ENCODE measurements at places on chromosomes 3 and 15.

GRCh38 chr3:27610800-27611525 lies 111.2 kb downstream of the EOMES start:
- DNase-seq = no peak

GRCh38 chr3:40068636-40069035 lies 240.9 kb upstream of the EIF1B start:
- DNase-seq = no peak

DNA sequence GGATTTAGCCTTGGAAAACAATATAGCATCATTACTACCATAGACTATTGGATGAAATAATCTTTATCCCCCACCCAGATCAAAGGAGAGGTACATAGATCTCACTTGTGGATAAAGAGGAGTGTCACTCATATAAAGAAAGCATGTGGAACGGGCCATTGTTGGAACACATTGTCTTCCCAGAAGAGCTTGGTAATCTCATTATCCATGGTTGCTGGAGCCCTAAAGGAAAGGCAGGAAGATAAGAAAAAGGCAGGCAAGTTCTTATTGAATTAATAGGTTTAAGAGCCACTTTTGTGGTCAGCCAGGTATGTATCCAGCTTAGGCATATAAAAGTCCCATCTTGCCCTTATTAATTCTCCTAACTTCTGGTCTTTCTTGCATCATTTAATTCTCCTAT lies 659.1 kb downstream of the GRM7 start:
- no peak for DNase-seq

DNA sequence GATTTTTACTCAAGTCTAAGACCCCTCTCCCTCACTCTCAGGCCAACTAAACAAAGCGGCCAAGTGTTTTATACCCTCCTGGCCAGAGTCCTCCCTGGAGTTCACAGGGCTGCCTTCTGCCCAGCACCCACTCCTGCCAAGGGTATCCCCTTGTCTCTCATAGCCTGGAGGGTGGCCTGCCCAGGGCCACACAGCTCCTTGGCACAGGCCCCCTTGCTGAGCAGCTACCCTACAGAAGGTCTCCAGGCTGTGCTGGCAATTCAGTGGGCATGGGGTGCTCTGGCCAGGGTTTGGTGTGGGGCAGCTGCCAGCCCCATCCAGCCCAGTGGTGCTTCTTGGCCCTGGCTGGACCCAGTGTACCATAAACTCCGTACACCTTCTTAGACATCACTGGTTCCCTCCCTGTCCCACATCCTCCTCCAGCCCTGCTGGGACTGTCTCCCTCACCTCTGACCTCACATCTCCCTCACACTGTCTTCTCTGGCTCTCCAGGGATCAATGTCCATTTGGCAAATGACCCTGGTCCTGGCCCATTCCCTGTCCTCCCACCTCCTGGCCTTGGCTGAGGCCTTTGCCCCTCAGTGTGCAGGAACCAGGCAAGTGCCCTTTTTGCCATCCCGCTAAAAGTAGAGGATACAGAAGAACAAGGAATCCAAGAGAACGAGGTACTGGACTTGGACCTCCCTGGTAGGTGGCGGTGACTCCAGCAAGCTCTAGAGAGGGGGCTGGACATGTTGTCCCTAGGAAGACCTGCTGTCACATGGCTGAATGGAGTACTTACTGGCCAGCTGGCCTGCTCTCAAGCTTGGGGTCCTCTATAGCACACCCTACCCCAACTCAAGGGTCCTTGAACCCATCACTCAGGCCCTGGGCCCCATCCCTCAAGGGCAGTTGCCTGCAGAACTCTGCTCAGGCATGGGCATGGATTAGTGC lies 50.0 kb upstream of the TRPM1 start:
- no peak for DNase-seq

GRCh38 chr3:143612541-143612940 lies 235.7 kb downstream of the SLC9A9 start:
- DNase-seq = no peak

DNA sequence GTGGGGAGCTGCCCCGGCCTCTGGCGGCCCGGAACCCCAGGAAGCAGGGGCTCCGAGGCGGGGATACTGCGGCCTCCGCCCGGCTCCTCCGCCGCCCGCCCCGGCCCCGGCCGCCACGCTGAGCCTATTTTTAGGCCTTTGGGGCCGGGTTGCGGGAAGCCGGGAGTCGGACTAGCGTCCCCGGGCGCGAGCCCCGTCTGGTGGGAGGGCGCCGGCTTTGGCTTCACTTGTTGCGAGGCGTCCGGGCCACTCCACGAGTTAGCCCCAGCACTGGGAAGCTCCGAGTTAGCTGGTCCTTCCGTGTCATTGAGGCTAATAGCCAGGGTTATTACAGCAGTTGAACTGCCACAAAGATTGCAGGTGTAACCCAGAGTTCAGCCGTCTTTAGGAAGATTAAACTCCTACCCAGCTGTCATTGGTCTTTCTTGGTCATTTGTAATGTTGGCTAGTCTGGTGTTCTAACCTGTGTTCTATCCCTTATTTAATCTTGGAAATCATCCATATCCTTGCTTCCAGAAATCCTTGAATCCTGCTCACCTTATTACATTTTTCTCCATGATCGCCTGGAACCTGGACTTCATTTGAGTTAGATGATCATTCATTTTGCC lies 791 bp downstream of the GYG1 start:
- no peak for DNase-seq

- DNase-seq = no peak
Observed at GRCh38 chr3:29026286-29026685, 254.6 kb upstream of the RBMS3 start.

DNA sequence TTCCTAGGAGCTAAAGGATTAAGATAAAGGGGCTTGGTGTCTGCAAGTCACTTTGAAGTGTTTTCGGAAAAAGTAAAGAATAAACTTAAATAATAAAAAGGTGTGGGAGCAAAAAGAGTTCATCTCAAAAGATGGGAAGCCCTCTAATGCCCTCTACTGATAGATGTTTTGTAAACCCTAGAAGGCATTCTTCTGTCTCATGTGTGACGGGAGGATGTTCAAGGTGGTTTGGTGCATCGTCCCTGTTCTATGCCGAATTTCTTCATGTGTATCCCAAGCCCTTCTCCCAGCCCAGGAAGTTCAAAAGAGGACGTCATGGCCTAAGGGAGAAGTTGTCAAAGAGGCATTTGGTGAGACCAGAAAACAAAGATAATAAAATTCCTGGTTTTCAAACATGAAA lies 37.2 kb downstream of the CCK start:
- DNase-seq = no peak

GRCh38 chr15:67861983-67862382 lies 22.1 kb upstream of the RNU6-1 start:
- DNase-seq = no peak

DNA sequence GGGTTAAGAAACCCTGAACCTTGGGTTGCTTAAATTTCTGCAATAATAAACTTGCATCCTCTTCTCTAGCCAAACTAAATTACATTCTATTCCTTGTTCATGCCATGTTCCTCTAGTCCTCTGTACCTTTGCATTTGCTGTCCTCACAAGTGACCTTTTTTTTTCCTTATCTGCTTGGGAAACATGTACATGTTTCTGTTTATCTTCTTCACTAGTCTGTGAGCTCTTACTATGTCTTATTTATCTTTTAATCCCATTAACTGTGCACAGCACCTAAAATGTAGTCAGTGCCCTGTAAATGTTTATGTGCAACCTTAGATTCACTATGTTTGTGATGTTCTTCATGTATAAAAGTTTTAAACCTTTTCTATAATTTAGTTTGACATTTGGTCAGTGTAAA lies 61.9 kb downstream of the REC114 start:
- no peak for DNase-seq

DNA sequence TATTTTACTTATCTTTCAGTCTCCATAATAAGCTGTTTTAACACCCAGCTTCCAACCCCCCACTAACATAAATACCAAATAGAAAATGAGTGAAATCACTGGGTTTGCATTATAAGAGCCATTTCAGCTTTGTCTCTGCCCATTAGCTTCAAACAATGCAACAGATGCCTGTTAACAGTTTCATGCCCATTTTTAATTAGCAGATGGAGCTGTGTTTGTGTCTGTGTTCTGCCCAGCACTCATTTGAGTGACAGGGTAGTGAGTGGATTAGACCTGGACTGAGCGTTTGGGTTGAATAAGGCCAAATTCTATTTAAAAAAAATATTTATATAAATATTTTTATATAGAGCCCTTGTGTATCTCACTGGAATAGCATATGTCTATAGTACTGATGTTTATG lies 7.4 kb downstream of the RAB8B start:
- no peak for DNase-seq

GRCh38 chr15:33737687-33738601 lies 230.4 kb upstream of the CHRM5 start:
- DNase-seq = no peak
